ENCODE measurements at places on chromosomes 5 and 9.
A peak's percentile ranks its signal among the peaks of the same experiment; 100 is the strongest.

GRCh38 chr5:141420855-141421488 is at the start of gene PCDHGA11:
TSS of gene PCDHGA11 (plus strand) at chr5:141421051. CDS start at chr5:141421228, 177 bp downstream.
- no peak for DNase-seq

DNA sequence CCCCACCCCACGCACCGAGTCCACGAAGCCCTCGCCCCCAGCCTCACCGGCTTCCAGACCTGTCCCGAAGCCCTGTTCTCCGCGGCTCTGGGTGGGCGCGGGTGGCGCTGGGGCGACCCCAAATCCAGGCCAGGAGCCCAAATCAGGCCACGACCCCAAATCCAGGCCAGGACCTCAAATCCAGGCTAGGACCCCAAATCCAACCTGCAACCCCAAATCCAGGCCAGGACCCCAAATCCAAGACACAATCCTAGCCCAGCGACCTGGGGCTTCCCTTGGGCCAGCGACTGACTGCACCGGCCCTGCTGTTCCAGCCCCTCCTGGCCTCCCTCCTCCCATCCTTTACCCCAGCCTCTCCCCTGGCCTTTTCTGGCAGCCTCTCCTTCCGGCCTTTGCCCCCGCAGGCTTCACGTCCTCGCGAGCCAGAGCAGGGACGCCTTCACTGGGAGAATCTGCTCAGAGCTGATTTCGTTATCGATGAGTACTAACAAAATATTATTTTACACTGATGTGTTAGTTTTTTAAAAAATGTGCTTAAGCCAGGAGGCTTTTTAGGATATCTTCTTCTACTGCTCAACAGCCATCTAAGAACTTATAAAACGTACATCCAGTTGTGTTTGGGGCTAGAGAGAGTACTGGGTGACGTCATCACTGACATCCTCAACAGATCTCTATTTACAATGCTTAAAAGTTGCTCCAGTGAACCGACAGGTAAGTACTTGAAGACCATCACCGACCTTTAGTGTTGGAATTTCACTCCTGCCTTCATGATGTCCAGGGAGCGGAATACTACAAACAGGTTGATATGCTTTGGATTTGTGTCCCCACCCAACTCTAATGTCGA is 34.7 kb downstream of the TRIP13 start:
- no peak for DNase-seq

- DNase-seq, result no peak
Observed at GRCh38 chr5:32645246-32645645, 59.9 kb downstream of the SUB1 start.

GRCh38 chr9:4382722-4383317 is 83.0 kb upstream of the GLIS3 start:
- peak; percentile 15 for DNase-seq

- DNase-seq, result no peak
Observed at GRCh38 chr5:135878156-135878620, 17.5 kb downstream of the IL9 start.

GRCh38 chr9:33350310-33350709 is 52.1 kb downstream of the AQP7 start:
- no peak for DNase-seq

DNA sequence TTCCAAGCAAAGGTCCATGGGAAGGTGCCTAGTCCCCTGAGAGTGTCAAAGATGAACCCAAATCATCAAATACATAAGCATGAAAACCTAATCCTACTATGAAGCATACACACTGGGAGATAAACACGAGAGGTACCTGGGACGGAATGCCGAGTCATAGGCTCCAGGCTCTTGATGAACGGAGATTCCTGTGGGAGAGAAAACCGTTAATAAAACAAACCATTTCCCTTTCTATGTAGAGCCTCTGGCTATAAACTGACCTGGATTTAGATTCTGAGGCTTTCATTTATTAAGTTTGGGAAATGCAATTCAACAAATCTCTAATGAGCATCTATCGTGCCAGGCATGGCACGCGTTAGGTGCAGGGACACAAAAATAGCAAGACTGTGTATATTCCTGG is 206.4 kb upstream of the IL12B start:
- no peak for DNase-seq

DNA sequence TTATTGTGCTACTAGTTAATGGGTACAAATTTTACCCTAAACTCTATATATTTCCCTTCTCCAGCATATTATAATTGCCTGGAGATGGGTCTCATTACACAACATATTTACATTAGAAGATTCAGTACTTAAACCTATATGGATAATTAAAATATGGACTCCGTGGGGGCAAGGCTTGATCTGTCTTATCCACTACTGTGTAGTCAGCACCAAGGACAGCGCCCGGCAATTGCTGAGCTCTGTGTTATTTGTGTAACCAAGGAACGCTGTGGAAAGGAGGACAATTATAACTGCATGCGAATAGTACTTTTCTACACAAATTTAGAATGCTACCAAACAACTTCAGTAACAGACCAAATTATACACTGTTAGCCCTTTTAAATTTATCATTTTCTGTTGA is 77.7 kb downstream of the DNAH5 start:
- DNase-seq, result no peak

GRCh38 chr9:109452761-109453160 is 45.3 kb downstream of the PTPN3 start:
- DNase-seq, result no peak

DNA sequence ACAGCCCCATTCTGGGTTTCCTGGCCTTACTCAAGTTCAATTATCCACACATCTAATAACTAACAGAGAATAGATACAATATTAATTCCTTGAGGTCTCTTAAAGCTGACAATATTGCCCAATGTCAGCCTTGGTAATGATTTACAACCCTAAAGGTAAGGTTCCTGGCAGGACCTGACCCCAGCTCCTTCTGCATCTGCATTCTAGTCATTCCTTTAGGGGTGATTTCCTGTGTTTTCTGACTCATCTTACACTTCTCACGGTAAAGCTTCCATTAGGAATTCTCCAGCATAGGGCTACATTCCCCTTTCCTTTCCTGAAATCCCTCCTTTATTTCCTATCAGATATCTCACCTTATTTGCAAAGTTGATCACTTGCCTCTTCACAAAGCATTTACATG is 9.3 kb downstream of the HAVCR1 start:
- no peak for DNase-seq

DNA sequence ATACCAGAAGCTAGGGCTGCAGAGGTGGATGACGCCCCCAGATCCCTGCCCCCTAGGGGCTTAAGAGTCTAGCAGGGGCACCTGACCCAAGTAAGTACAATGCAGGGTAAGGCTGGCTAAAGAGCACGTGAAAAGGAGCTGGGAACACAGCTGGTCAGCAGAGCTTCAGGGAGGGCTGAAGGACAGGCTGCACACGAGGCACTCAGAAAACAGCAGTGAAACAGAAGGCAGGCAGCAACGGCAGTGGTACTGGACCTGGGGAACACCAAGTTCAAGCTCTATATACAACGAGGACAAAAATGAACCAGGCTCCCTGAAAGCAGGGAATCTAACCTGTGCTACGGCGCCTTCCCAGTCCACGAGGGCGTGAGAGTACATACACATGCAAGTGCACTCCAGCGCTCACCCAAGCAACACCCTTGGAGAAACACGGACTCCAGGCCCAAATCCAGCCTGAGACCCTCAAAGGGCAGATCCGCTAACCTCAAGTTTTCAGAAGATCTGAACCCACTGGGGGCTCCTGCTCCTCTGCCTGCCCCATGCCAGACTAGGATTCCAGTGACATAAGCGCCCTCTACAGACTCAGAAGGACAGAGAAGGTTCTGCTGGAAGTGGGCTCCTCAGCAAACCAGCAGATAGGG is 57.4 kb downstream of the PSMB7 start:
- no peak for DNase-seq

- peak; percentile 3 for DNase-seq
Observed at GRCh38 chr5:75668977-75669689, 48.1 kb downstream of the POC5 start.

DNA sequence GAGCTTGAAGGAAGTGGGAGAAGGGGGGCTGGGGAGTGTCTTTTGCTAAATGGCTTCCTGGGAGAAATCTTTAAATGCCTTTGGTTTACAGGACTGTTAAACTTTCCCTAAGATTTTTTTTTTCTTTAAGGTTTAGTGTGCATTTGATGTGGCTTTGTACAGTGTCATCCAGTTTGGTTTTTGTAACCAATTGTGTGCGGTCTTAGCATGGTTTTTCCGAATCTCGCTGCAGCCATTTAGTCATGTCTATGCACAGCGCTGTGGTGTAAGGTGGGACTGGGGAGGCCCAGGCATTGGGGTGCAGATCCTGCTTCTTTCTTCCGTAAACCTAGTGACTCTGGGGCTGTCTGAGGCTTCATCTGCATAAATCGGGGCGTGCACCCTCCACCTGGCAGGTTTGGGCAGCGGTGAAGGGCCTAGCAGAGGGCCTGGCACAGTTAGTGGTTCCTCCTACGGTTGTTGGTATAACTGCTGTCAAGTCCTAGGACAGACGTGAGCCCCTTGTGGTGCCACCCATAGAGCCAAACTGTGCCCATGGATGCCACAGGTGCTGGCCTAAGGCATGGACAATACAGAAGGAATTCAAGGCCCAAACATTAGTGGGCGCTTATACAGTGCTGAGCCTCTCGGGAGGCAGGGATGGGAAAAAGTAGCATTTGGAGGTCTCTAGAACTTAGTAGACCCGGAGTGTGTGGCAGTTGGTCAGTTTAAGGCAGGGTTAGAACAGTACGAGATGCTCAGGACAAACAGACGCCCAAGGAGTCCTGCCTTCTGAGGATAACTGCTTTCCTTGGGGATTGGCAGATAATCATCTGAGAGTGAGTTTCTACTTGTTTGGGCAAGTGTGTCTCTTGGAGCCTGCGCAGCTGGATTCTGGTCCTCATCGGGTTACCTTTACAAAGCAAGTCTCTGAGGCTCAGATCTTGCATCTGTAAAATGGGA is 1.5 kb downstream of the PRRC2B start:
- peak; percentile 39 for DNase-seq

DNA sequence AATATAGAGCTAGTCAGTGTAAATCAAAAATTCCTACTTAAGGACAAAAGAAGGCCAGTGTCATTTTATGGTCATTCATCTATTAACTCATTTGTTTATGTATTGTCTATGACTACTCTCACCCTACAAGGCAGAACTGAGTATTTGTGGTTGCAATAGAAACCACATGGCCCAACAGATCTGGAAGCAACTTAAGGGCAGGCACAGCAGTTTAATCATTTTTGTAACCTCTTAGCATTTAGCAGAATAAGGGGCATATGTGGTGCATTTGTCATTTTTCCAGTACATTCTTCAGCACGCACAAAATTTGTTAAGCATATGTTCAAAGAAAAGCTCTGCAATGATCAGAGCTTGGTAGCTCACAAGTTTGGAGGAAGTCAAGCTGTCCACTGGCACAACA is 1.1 kb downstream of the FKBP15 start:
- no peak for DNase-seq

DNA sequence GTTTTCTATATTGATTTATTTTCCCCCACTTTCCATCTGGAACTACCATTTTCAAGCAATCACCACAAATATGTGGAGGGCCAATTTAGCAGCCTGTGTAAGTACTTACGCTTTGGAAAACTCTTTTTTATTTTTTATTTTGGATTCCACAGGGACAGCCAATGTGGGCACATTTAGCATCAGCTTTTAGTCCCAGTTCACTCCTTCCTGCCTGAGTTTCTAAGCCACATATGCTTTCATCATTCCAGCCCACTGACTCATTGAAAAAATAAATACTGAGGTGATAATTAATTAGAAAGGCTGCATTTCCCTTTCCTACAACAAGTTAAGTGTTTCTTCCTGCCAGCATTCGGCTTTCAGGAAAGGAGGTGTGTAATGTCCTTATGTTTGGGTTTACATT is 76.8 kb downstream of the TMEM167A start:
- DNase-seq, result no peak

- DNase-seq, result no peak
Observed at GRCh38 chr9:123399803-123400378, 43.9 kb downstream of the CRB2 start.

DNA sequence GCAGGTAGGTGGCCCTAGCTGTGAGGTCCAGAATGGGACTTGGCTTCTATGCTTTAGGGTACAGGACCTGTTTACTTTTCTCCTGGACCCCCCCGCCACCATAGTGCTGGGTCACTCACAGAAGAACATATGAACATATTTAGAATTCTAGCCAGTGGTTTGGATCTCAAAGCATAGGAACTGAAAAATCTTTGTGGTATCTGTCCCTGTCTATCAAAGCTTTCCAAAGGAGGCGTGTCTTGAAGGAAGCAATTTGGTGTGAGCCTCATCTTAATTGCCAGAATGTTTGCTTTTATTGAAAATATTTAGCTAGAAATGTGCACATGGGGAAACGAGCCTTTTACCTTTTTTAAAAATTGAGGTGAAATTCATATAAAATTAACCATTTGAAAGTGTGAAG is 6.2 kb downstream of the PHF2 start:
- DNase-seq, result no peak

DNA sequence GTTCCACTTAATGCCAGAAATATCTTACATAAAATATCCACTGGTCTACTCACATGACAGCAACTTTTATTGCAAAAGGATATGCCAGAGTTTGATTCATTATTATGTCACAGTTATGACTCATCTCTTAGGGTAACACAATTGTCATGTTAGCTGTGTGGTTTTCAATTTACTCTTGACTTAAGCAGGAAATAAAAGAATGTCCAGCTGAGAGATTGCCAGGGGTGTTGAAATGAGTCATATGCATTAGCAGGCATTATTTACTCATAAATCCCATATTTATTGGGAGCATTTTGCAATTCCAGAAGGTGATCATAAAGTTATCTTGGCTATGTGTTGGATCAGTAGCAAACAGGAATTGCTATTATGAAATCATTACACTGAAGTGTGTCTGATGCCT is 1164.6 kb upstream of the CDH18 start:
- DNase-seq, result no peak

- no peak for DNase-seq
Observed at GRCh38 chr9:33148367-33149014, 18.6 kb downstream of the B4GALT1 start.
